ENCODE measurements at places on chromosomes 3 and 15. TPM values are rescaled to one million over a fixed set of nuclear protein-coding genes. Genes with fewer than 3 reads are reported as not detected.

- no peak overlapping the region for H3K27ac ChIP-seq
- no peak for DNase-seq
- no peaks in the 10 kb centered on the region for H3K27me3 ChIP-seq
- H3K36me3 ChIP-seq: no peaks in the 10 kb centered on the region
Observed at GRCh38 chr15:69612112-69612511, 159.5 kb downstream of the RPLP1 start.

GRCh38 chr3:43028001-43028400 is 48.9 kb downstream of the GASK1A start:
- H3K27ac ChIP-seq: no peak overlapping the region
- H3K36me3 ChIP-seq: no peaks in the 10 kb centered on the region
- H3K27me3 ChIP-seq: no peaks in the 10 kb centered on the region
- DNase-seq: no peak

The MRAS gene
- total RNA-seq: 35.7 TPM

- DNase-seq: no peak
- no peaks in the 10 kb centered on the region for H3K4me1 ChIP-seq
Observed at GRCh38 chr3:72036899-72037298, 252.0 kb upstream of the PROK2 start.

- H3K27ac ChIP-seq: no peak overlapping the region
- peaks cover 6% of the 10 kb centered on the region for H3K4me1 ChIP-seq
- no peaks in the 10 kb centered on the region for H3K36me3 ChIP-seq
Observed at GRCh38 chr3:5007873-5008272, 28.6 kb downstream of the BHLHE40 start.
